CD4-positive, alpha-beta T cell treated with Interleukin-10 for 1 hour (primary cell): ENCODE measurements at places on chromosomes 13 and 19.

GRCh38 chr19:16588824-16589577, 16.8 kb upstream of the SLC35E1 start:
- DNase-seq, result no peak

DNA sequence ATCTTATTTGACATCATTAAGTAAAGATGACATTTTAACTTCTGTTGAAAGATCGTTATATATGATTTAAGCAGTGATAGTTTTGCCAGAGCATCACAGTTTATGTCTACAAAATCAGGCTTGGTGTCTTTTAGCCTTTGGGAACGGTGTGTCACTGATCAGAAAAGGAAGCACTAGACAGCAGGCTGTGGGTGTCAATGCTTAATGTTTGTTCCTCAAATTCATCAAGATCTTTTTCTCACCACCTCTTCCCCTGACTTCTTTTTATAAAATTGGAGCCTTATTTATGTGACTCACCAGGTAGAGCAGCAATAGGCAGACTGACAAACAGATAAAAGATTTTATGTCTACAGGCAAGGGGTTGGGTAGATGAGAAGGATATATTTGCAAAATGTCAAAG, 1558.5 kb downstream of the EFNB2 start:
- no peak for DNase-seq

- DNase-seq, result no peak
These were observed 183.1 kb downstream of the KATNAL1 start for GRCh38 chr13:30124131-30124768.

DNA sequence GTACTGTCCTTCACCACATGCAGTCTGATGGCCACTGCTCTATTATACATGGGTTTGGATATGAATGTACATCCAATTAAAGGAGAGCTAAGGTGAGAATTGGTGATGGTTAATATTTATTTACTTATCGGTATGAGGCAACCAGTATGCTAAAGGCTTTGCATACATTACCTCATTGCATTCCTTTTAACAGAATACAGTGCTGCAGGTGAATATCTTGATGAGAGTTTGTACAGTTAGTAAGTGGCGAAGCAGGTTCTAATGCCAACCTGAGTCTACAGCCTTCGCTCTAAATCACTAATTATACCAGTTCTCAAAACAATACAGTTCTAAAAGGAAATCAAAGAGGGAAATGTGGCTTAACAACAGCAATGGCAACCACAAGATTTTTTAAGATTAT, 284.1 kb downstream of the ITGBL1 start:
- no peak for DNase-seq

DNA sequence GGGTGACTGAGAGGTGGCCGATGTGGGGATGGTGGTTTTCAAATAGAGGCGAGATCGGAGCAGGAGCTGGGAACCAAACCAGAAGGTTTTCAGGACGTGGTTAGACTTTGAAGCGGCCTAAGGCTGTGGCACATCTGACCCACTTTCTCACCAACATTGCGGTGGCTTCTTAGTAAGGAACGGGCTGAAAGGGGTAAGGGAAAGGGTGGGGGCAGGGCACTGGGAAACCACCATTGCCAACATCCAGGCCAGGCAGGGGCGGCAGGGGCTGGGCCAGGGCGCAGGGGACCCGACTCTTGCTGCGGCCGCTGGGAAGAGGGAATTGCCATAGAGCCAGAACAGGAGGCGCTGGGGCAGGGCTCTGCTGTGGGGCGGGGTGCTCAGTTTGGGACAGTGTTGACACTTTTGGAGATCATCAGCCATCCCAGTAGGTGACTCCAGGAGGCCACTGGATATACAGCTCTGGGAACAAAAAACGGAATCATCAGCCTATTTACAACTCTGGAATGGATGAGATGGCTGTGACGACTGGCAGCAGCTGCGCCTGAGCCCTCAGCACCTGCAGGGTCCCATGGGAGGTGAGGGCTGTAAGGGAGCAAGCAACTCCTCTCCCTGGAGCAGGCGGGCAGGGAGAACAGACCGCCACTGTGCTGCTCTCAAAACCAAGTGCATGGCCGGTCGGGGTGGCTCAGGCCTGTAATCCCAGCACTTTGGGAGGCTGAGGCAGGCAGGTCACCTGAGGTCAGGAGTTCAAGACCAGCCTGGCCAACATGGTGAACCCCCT, 52.2 kb downstream of the IRS2 start:
- no peak for DNase-seq

- no peak for DNase-seq
These were observed 48.2 kb downstream of the ABCC4 start for GRCh38 chr13:95253033-95253432.

- no peak for DNase-seq
These were observed 36.8 kb downstream of the NFIX start for GRCh38 chr19:13031917-13032623.

- DNase-seq, result peak; percentile 23
These were observed 463 bp upstream of the TSC22D1 start for GRCh38 chr13:44576351-44577235.

DNA sequence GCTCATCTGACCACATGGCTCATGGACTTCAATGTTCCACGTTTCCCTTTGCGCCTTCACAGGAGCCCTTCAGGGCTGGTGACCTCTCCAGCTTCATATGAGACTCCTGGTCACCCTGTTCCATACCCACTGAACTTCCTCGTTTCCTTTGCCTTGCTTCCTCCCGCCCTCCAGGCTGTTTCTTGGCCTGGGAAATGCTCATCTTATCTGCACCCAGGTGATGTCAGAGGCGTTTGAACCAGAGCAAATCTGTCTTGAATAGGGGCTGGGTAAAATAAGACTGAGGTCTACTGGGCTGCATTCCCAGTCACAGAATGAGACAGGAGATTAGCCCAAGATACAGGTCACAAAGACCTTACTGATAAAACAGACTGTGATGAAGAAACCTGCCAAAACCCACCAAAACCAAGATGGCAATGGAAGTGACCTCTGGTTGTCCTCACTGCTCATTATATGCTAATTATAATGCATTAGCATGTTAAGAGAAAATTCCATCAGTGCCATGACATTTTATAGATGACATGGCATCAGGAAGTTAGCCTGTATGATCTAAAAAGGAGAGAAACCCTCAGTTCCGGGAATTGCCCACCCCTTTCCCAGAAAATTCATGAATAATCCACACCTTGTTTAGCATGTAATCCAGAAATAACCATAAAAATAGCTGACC, 102.7 kb downstream of the DCLK1 start:
- no peak for DNase-seq

GRCh38 chr13:30331331-30331771, 24.0 kb upstream of the KATNAL1 start:
- DNase-seq, result no peak

GRCh38 chr19:39696387-39696786, 7.9 kb upstream of the LGALS14 start:
- no peak for DNase-seq

- DNase-seq, result no peak
These were observed 38.6 kb upstream of the TDRD3 start for GRCh38 chr13:60358453-60358852.

DNA sequence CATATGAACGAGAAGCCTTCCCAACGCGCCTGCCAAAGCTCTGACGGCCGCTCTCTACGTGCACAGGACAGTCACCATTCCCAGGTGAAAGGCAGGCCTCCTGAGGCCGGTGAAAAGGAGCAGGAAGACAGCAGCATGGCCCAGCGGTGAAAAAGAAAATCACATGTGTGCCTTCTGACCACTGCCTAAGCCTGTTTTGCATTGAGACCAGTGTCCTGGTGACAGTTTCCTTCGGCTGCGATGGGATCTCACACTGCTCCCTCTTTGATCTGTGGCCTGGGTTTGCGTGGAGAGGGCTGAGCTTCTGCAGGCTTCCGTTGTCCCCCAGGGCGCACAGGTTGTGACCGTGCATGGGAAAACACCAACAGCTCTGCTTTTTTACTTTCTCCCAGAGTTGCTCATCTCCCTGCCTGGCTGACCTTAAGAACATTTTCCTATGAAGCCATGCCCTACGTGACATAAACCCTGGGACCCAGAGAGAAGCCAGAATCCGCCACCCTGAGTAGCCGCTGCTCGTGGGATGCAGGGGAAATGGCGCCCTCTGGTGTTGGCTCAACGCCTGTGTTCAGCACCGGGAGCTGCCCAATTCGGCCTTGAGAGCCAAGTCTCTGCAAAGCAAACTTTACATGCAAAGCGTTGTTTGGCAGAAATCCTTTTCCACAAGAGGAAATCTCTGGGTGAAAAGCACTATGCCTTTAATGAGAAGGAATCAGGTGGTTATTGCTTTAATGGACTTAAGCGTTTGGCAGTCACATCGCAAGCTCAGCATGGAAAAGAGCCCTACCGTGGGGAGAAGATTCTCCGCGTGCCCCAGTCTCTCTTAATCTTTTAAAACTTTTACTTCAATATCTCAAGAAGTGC, 112.2 kb upstream of the GPR12 start:
- peak; percentile 37 for DNase-seq

DNA sequence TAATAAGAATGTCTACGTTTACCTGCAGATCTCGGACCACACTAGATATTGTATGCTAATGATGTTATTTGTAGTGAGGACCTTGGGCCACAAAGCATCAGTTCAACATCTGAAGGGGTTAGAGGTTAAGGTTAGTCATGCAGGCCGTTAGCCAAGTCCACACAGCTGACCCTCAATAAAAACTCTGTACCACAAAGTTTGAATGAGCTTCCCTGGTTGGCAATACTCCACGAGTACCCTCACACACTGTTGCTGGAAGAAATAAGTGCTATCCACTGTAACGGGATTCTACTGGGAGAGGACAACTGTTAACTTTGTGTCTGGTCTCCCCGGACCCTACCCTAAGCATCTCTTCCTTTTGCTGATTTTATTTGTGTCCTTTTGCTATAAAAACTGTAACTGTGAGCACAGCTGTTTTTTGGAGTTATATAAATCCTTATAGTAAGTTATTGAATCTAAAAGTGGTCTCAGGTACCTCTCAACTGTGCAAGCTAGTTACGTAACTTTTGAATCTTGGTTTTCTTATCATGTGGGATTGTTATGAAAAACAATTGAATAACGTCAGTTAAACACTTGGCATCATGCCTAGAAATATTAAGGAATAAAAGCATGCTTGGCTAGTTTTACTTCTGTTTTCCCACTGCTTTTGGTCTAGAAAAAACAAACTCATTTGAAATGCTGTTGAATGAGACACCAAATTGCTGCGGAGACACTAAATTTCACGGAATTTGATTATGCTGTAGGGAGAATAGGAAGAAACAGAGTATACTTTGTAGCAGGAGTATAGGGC, 181.5 kb downstream of the DNAJC3 start:
- no peak for DNase-seq

- DNase-seq, result no peak
These were observed 18.9 kb downstream of the FAM187B start for GRCh38 chr19:35209646-35210045.
